Karpas-422 (cell line): ENCODE measurements at places on chromosomes 1 and 21.

- no peak for DNase-seq
Measured at GRCh38 chr1:40226192-40226591, 21.5 kb upstream of the TMCO2 start.

GRCh38 chr1:208413006-208413405 is 168.8 kb upstream of the PLXNA2 start:
- DNase-seq, result no peak

DNA sequence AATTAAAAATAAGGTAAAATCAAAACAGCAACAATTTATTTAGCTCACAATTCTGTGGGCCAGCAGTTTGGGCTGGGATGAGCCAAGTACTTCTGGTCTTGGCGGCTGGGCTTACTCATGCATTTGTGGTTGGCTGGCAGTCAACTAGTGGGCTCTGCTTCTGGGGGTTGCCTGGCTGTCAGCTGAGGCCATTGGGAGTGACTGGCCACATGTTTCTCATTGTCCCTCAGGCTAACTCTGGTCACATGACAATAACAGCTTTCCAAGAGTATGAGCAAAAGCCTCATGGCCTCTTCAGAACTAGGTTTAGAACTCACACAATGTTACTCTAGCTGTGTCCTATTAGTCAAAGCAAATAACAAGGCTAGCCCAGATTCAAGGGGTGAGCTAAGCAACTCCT is 15.6 kb upstream of the CHIA start:
- DNase-seq, result no peak

- no peak for DNase-seq
Measured at GRCh38 chr1:63731117-63732043, 42.4 kb upstream of the ROR1 start.

DNA sequence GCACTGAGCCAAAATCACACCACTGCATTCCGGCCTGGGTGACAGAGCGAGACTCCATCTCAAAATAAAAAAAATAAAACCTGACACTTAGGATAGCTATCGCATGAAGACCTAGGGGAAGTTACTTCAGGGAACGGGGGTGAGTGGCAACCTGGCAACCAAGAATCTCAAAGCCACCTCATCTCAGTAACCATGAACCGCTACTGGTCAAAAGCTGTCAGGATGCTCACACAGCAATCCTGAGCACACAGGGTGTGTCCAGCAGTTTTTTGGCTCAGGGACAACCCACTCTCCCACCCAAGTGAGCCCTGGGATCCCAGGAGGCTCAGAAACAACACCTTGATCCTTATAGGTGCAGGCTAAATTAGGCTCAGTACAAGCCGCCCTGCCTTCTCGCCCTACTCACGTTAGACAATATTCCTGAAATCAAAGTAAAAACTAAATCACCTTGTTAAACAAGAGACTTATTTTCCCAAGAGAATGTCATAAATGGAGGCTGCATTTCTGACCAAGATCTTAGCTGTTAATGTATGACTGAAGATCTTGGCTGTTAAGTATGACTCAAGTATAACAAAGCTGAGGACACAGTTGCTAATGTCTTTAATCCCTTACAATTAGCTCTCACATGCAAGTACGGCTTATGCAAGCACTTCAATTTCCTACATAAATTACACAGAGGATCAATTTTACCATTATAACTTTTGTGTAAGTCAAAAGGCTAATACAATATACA is 48.3 kb upstream of the NADK start:
- DNase-seq, result no peak

- no peak for DNase-seq
Measured at GRCh38 chr1:18124977-18125376, 17.4 kb downstream of the IGSF21 start.

GRCh38 chr1:10824821-10825540 is 28.5 kb upstream of the CASZ1 start:
- no peak for DNase-seq

DNA sequence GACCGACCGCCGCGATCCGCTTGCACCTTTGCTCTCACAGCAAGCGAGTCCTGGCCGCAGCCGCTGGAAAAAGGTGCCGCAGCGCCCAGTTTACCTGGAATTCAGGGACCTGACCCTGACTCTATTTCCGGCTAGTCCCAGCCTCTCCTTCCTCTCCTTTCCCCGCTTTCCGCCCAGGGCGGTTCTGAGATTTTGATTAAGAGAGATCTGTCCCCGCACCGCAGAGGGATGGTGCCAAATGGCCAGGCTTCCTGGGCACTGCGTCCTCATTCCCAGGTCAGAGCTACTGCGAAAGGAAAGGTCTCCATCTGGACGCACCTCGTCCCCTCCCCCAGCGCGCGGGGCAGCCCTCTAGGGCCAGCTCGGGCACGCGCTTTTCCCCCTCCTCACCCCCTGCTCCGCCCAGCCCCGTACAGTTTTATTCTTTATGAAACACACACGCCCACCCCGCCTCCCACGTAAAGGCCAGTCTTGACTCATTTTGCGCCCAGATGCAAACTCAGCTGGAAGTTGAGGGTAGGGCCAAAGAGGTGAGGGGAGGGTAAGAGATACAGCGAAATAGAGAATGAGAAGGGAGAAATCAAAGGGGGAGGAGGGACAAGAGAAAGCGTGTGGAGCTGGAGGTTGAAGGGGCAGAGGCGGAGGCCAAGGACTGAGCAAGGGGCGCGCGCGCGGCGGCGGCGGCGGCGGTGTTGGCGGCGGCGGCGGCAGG is 411.8 kb upstream of the ESRRG start:
- no peak for DNase-seq

DNA sequence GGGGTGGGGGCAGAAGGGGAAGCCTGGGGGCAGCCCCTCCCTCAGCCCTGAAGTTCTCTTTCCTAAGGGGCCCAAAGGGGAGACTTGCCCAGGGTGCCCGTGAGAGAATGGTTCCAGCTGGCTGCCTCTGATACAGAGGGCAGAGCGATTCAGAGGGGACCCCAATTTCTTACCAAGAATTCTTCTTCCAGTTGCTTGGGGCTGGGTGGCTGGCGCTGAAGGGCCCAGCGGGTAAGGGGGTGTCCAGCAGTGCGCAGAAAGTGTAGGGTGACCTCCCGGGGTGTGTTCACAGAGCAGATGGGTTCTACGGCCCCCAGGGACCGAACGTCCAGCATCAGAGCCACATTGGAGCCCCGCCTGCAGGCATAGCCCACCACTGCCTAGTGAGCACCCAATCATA is 2.5 kb downstream of the PTPN7 start:
- no peak for DNase-seq

GRCh38 chr1:7219031-7219430 is 433.8 kb downstream of the CAMTA1 start:
- DNase-seq, result no peak

GRCh38 chr1:190563230-190563629 is 85.6 kb upstream of the BRINP3 start:
- DNase-seq, result no peak

DNA sequence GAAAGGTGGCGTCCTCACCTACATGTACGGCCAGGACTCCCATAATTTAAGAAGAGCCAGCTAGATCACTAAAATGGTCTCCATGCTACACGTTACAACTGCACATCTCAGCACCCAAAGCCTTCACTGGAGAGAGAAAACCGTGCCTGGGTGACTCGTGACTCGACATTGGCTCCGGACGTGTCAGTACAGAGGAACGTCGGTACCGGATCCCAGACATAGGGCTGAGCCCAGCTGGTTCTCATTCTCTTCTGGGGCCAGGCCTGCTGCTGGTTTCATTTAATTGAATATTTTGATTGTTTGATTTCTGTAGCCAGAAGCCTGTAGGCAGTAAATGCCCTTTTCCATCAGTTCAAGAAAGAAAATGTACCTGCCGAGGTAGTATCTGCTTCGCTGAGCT is 93.1 kb downstream of the HHIPL2 start:
- no peak for DNase-seq

DNA sequence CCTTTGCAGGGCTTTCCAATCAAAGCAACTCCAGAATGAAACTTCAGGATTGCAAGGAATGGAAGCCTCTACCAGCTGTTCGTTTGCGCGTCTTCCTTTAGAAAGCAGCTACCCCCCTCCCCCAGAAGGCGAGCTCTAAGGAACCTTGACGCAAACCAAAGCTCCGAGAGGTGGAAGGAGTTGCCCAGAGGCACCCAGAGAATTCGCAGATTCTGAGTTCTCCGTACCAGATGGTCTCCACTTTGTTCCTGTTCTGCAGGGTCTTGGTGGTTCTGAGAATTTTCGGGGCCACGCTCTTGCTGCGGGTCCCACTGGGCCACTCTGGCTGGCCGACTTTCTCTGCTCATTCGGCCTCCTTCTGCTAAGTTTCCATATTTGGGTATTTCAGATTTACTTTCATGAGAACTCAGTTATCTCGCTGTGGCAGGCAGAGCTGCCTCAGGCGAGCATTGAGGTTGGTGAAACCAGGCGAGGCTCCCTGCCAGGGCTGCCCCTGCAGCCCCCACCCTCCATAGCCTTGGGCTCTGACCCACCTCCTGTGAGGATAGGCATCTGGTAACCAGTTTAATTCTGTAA is 801 bp downstream of the TRAF5 start:
- peak; percentile 56 for DNase-seq

- peak; percentile 80 for DNase-seq
Measured at GRCh38 chr1:45359882-45360513, 19.8 kb upstream of the MUTYH start.

DNA sequence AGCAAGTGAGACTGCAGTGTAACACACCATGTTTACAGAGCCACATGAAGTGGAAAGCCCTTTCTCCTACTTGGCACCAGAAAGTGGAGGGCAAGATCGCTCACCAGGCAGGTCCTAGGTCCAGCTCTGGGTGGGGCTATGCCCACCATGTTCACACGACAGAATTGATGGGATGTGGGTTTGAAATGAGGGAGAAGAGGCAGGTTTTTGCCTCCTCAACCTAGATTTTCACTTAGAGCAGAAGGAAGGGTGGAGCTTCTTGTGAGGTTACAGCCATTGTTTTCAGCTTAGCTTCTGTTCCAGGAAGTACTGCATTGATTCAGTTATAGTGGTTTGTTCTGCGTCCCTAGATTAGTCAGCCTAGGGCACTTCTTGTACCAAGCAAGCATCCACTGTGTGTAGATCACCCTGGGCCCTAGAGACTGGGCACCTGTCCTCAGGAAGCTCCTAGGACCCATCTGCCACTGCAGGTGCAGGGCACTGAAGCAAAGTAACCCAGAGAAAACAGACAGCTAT is 2.3 kb downstream of the CD53 start:
- DNase-seq, result peak; percentile 64

DNA sequence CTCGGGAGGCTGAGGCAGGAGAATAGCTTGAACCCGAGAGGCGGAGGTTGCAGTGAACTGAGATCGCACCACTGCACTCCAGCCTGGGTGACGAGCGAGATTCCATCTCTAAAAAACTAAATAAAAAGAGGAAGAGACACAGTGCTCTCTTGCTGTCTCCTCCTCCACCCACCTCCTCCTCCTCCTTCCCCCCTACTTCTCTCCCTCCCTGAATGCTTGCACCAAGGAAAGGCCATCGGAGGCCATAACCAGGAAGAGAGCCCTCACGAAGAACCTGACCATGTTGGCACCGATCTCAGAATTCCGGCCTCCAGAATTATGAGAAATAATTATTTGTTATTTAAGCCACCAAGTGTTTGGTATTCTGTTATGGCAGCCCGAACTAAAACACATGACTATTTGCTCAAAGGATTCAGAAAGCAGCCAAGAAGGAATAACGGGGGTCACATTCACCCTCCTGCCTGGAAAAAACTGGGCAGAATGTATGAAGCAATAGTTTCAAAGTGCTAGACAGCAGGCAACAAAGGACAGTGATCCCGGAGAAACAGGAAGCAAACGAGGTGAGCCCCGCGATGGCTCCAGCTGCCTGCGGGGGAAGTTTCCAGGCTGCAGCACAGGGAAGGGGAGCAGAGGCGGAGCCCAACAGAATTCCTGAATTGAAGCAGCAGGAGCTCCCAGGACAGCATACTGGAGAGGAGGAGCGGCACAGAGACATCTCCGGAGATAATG is 35.8 kb downstream of the LDLRAD1 start:
- no peak for DNase-seq

DNA sequence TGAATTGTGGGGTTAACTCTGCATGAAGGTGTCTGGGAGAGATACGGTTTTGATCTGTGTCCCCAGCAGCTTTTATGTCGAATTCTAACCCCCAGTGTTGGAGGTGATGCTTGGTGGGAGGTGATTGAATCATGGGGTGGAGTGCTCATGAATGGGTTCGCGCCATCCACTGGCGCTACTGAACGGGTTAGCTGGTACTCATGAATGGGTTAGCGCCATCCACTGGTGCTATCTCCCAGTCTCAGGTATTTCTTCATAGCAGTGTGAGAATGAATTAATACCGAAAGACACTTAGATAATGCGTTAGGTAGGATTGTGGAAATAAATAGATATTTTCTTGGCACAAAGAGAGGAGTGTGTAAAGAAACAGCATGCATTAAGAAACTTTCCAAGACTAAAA is 32.9 kb upstream of the CLDN8 start:
- DNase-seq, result no peak

DNA sequence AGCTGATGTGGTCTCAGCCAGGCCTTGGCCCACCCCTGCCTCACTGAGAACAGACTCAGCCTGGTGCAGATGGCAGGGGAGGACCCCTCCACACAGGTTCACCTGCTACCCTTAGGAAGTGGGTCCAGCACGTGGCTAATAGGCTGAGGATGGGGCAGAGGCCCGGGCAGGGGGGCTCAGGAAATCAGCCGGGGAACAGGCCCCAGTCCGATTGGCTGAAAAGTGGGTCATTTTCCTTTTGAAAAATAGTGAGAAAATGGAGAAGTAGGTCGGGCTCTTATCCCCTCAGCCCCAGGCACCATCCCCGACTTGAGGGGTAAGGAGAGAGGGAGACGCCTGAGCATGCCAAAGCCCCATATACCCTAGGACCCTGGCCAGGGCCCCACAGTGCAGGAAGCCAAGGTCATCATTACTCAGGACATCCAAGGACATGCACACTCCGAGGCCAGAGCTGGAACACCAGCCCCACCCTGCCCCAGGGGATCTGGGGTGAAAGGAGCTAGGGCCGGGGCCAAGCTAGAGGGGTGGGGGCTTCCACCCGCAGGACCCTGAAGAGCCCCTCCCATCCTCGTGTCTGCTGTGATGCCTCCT is 11.0 kb downstream of the DLGAP3 start:
- no peak for DNase-seq

DNA sequence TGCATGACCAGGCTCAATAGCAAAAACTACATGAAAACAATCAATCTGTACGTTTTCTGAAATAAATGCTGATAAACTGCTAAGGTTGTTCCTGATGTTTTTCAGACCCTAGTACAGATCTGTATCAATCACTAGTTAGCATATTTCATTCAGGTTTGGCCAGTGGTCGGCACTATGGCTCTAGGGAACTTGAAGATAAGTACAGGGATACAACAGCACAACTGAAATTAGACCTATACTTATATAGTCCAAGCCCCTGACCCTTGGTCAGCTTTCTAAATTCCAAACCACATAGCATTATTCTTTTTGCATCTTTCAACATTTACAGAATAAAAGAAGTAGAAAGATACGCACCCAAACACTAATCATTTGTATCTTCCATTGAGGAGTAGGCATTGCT is 142.7 kb downstream of the PLPPR4 start:
- DNase-seq, result no peak
